NCI-H1417 (cell line): ENCODE measurements at places on chromosomes 13 and 19.

DNA sequence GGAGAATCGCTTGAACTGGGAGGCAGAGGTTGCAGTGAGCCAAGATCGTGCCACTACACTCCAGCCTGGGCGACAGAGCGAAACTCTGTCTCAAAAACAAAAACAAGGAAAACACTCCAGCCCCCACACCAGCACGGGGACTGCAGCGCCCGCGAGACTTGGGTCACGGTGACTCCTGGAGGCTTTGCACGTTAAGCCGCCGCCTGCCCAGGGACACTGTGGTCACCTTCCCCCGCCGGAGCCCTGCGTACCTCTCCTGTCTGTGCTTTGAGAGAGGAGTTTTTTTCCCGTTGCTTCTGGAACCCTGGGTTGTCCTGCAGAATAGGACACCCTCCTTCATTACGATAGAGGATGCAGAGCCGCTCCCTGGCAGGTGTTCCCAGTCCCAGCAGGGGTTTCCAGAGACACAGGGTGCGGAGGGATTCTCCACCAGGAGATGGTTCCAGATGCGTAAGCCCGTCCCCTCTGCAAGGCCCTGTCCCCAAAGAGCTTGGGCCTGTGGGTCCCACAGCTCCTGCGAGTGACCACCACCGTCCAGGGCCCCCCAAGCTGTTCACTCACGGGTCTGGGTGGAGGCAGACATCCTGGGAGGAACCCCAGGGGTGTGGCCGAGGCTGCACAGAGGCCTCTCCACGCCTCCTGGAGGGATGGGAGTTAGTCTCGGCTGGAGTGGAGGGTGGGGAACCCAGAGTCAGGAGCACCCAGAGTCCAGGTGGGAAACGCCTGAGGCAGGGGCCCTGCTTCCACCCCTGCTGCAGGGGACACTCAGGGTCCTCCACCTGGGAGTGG, 42.8 kb upstream of the NDUFS7 start:
- DNase-seq: no peak

GRCh38 chr13:23159205-23159759, 21.5 kb upstream of the SGCG start:
- DNase-seq: no peak

DNA sequence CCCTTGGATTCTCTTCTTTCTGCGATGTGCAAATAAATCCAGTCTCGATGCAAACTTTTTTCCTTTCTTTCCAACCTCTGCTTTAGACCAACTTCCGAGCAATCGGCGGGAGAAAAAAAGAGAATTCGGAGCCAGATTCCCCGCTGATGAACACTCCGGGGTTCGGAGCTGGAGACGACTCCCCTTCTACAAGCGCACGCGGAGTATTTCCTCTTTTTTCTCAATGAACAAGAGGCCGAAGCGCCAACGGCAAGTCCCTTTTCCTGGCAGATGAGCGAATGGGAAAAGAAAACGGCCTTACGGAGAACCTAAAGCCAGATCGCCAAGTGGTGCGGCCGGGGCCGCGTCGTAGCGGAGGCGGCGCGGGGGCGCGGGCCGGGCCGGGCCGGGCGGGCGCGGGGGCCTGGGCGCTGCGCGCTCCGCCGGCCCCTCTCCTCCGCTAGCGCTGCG, 250 bp downstream of the SPRY2 start:
- DNase-seq: peak; percentile 89

DNA sequence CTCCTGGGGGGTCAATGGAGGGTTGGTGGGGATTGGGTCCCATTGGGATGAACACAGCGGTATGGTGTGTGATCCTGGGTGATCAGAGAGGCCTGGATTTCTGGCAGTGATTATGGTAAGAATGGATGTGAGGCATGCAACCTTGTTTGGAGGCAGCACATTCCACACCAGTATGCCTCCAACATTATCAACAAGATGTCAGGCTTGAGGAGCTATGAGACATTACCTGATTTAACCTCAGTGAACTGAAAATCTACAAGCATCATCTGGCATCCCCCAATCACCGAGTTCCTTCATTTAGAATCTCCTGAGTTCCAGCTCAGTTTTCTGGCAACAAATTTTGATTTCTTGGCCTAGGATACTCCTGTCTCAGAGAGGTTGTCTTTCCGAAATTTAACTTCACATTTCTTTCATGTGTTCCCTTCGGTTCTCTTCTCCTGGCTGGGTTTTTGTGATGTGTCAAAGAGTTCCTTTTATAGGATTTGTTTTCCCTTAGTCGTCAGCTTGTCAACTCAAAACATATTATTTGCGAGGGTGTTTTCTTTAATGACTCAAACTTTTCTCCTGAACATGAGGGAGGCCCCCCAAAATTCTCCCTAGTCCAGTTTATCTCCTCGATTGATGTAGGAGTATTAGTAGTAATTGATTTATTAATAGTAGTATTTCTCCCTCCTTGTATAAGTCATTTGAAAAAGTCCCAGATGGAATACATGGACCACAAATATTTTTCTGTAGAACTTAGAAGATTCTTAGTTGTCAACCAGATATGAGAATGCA, 56.0 kb upstream of the FLT1 start:
- no peak for DNase-seq

- DNase-seq: peak; percentile 65
These were observed 16.5 kb downstream of the VASP start for GRCh38 chr19:45523642-45524256.

- DNase-seq: peak; percentile 91
These were observed 7.0 kb downstream of the C2CD4C start for GRCh38 chr19:401866-402511.

DNA sequence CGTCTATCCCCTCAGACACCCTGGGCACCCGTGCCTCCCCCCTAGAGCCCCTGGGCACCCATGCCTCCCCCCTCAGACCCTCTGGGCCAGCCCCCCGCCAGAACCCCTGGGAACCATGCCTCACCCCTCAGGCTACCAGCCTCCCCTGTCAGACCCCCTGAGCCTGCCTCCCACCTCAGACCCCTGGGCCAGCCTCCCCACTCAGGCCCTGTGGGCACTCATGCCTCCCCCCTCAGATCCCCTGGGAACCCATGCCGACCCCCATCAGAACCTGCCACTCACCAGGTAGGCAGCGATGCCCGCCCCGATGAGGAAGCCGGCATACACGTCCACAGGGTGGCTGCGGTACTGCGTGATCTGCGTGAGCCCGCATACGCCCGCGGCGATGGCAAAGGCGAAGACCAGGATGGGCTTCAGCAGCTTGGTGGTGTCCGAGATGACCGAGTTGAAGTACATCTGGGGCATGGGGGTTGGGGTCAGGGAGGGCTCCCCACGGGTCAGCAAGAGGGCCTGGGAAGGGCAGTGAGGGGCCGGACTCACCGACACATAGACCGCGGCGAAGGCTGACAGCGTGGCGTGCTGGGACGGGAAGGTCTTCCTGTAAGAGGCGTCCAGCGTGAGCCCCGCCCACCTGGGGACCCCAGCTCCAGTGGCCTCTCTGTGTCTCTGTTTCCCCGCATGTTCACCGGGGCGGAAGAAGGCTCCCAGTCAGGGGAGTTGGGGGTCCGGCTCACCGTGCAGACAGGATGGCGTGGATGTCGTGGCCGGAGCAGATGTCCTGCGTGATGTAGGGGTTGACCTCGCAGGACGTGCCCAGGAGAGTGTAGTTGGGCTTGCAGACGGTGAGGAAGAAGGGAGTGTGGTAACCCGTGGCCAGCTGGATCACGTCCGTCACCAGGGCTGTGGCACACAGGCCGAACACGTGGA, 7.3 kb downstream of the PLPPR3 start:
- no peak for DNase-seq

- DNase-seq: no peak
These were observed 316.7 kb upstream of the KLHL1 start for GRCh38 chr13:70424928-70425327.

GRCh38 chr13:30371649-30372265, 50.5 kb upstream of the UBE2L5 start:
- peak; percentile 70 for DNase-seq
